ENCODE measurements at places on chromosomes 4 and X.

GRCh38 chrX:36534900-36535299, 473.3 kb upstream of the FAM47C start:
- DNase-seq: no peak

GRCh38 chr4:36568575-36568974, 287.2 kb downstream of the DTHD1 start:
- no peak for DNase-seq

GRCh38 chr4:57448452-57448851, 338.3 kb upstream of the IGFBP7 start:
- no peak for DNase-seq

DNA sequence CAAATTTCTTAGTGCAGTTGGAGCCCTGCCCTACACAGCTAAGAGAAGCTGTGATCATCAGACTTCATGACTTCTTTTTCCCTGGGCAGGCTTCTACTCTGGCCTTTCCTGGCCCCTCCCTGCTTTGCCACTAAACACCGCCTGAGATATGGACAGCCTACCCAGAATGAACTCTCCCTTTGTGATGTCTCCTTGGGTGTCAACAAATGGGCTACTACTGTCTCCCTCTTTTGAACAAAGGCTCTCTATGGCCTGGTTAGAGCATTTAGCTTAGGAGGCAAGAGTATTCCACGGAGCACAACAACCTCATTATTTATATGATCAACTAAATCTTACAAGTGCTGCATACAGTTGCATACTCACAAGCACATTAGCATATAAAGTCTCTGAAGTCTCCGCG, 127.6 kb upstream of the HCCS start:
- no peak for DNase-seq

DNA sequence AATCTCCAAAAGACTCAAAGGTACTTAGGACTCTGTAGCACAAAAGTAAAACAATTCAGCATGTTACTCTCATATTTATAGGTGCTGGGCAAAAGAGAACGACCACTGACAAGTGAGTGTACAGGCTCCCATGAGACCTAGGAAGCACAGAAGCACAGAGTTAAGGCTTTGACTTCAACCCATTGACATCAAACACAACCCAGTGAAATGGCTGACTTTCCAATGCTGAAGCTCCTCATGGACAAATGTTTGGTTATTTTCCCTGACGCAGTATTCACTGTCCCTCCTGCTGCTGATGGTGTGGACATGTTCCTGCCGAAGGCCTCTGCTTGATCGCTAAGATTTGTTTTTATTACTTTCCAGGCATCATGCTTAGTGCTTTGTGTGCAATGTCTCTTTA, 148.7 kb downstream of the TSPAN5 start:
- no peak for DNase-seq

- no peak for DNase-seq
These were observed 7.4 kb upstream of the TAPT1 start for GRCh38 chr4:16233569-16234177.

DNA sequence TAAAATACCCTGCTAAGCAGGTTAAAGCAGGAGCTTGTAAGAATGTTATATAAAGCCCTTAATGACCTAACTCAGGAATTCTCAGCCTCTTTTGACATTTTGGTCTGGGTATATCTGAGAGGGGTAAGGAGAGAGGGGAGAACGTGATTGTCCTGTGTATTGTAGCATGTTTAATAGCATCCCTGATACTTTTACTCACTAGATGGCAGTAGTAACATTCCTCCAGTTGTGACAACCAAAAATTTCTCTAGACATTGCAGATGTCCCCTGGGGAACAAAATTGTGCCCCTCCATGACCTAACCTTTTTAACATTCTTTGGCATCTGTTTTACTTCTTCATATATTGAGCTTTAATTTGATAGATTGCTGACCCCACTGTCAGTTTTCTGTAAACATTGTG, 17.9 kb downstream of the SMARCA5 start:
- no peak for DNase-seq

Data from tibial artery (tissue), 4 donors.